Stimulated activated CD8-positive, alpha-beta memory T cell treated with anti-CD3 and anti-CD28 coated beads, Interleukin-4, amount 100 ng/mL, for 1 hour (primary cell): ENCODE measurements at places on chromosomes 4 and X.

DNA sequence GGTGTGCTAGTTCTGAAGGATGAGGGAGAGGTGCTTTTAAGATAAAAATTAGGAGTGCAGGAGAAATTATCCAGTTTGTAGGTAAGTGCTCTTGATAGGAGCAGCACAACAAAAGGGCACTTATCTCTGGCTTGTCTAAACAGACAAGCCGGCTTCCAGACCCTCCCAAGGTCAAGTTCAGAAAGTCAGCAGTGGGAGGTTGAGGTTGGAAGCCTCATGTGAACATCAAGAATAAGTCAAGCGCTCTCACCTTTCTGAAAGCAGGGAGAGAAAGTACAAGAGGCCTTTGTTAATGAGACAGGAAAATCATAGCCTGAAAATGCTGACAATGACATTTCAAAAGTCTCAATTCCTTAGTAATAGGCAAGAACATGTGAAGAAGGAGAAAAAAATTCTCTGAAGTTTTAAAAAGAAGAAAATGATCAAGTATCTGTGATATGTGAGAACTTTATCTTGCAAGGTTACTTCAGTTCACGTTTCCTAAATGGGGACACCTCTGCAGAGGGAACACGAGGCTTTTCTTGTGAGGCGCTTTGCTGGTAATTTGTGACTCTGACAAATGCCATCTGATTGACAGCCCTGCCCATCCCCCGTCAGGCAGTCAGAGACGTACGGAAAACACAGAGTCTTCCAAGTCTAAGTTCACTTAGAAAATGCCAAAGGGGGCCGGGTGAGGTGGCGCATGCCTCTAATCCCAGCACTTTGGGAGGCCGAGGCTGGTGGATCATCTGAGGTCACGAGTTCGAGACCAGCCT lies 62.2 kb downstream of the TIGD2 start:
- no peak for DNase-seq

GRCh38 chr4:175531405-175532091 lies 280.5 kb downstream of the GPM6A start:
- DNase-seq: no peak

GRCh38 chr4:38621831-38622230 lies 42.2 kb upstream of the KLF3 start:
- DNase-seq: no peak

DNA sequence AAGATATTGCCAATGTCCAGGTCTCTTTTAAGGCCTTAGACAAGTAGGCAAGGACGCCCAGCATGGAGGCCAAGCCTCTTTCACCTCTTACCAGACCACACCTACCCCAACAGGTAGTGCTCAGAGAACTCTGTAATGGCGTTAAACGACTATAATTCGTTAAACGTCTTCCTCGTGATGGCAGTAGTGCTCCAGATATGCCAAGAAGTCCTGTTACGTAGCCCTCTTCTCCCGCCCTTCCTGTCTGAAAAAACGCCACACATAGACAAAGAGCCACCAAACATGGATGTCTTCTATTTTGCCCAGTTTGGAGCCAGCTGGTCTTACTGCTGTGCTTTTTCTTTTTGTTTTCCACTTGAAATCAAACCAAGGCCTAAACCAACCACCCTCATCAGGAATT lies 190.7 kb downstream of the OR13H1 start:
- DNase-seq: no peak

DNA sequence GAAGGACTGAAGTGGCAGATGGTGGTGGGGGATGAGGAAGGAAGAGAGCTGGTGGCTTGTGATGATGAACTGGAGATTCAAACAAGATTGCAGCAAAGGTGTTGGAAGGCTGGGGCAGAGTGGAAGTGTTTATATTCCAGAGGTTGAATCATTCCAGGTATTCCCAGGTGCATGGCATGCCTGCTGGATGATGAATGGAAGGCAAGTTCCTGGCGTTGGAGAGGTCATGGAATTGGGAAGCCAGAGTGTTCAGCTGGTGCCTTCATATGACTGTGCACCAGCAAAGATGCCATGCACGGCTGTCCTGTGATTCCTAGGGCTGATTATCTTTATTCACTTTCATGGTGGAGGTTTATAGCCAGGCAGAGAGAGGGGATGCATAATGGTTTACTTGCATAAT lies 135.8 kb upstream of the PUDP start:
- DNase-seq: no peak

DNA sequence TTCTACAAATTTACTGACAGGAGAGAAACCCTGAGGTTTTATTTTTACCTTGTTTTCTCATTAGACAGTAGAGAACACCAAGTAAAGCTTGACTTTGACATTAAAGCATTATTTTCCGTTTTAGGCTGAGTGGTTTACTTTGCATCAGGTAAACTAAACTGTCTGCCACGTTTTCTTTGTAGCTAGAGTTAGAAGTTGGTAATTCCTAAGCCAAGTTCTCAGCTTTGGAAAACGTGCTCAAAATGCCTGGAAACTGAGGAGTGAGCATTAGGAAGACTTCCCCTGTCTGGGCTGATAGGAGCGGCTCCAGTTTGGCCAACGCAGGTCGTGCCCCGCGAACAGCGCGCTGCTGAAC lies 819 bp downstream of the PDLIM3 start:
- no peak for DNase-seq

DNA sequence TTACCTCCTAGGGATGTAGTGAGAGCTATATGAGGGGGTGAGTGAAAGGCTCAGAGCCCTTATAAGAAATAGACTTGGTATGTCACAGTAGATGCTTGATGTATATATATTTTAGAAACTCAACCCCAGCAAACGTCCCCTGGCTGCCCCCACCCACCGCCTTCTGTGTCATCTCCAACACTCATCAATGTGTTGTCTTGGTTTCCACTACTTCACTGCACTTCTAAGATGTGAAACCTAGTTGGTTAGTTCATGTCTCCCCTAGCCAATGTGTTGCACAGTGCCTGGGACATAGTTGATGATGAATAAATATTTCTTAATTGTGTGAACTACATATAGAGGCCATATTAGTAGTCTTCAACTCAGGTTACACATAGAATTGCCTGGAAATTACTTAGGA lies 4.4 kb downstream of the FGFBP2 start:
- DNase-seq: no peak

DNA sequence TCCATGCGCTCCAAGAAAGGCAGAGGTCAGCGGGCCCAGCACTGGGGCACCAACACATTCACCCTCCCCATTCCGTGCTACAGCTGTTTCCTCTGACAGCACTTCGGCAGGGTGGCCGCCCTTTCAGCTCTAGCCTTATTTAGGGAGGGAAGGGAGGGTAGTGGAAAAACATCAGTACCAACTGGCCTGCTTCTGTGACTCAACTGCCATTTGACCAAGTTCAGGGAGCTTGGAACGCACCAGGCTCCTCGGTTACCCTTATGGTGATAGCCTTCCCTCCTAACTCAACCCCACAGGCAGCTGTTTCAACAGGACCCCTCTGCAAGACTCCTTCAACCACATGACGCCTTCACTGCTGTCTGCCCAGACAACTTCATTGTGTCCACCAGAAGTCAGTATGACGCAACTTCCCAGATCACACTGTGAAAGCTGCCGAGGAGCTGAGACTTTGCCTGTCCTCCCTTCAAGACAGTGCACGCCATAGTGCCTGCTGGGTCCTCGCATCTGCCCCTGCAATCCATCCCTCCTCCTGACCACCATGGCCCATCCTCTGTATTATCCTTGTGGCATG lies 132.2 kb downstream of the AFAP1 start:
- DNase-seq: no peak

DNA sequence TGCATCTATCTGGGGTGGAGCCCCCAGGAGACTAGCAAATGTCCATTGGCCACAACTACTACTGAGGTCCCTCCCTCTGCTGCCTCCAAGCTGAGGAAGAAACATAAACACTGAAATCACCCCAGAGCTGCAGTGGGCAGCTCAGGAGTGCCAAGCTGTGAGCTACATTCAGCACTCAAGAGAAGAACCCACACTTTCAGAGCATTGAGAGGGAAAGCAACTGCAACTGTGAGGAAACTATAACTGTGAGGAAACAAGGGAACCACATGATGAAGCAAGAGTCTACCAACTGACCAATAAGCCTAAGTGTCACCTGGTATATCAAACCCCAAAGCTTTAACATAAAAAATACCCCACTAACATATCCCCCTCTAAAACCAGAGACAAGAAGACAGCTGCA lies 373.5 kb upstream of the TACR3 start:
- no peak for DNase-seq

DNA sequence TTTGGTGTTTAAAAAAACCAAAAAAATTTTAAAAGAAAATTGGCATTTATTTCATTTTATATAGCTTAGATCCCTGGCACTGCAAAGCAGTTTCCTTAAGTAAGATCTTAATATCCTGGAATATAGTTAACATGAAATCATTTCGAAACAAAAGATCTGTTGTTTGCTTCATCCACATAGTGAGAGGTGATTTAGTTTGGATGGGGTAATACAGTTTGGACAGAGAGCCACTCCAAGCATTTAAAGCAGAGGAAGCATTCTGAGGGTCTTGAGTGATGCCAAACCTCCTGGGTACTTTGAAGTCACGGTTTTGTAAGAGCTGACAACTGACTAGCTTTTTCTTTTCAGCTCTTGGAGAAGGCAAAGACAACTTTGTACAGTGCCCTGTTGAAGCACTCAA lies 28.7 kb downstream of the NOCT start:
- no peak for DNase-seq

- no peak for DNase-seq
Observed at GRCh38 chr4:6115342-6115741, 85.0 kb downstream of the JAKMIP1 start.

DNA sequence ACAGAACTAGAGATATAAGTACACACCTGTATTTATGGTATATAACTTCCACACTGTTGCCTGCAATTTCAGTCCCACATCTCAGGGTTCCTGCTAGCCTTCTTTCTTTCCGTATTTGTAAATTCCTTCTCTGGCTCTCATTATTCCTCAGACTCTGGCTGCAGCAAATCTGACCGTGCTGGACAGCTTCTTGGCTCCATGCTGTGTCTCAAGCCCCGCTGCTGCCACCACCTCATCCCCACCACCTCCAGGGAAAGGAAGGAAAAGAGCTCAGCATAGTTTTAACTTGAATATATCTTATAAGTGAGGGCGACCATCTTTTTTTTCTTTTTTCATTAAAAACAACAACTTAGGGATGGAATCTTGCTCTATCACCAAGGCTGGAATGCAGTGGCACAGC lies 155.6 kb upstream of the CXCL13 start:
- DNase-seq: no peak

DNA sequence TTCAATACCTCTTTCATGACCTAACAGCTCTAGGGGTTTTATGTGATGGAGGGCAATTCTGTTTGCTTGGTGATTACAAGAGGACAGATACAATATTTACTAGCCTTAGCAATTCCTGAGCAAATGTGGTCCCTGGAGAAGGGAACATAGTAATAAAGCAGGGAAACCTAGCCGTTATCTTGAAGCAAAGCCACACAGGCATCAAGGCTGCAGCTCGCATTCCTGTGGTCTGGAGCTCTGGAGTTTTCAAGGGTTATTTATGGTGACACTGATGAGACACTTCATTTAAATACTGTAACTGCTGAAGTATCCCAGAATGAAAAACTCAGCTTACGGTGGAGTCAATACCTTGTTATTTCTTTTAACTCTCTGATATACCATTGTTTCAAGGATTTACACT lies 66.8 kb downstream of the AFF2 start:
- DNase-seq: no peak

- DNase-seq: no peak
Observed at GRCh38 chr4:132564920-132565319, 584.2 kb upstream of the PCDH10 start.

DNA sequence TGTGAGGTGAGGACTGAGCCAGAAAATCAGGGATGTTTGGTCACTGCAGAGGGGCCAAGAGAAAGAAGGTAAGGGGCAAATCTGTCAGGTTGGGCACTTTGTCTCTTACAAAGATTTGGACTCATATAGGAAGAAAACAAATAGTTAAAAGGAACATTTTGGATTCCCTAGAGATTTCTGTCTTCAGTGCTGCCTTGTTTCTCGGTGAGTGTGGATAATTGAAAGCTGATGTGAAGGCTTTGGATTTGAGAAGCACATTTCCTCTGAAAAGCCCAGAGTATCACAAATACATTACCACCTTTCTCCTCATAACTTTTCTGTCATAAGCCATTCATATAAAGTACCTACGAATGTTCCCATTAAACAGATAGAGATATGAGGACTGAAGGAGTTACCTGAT lies 107.5 kb downstream of the ATG4A start:
- no peak for DNase-seq
